Stimulated activated CD8-positive, alpha-beta memory T cell treated with anti-CD3 and anti-CD28 coated beads, Interleukin-15, amount 100 ng/mL, for 1 hour (primary cell): ENCODE measurements at places on chromosomes 16 and 17.

DNA sequence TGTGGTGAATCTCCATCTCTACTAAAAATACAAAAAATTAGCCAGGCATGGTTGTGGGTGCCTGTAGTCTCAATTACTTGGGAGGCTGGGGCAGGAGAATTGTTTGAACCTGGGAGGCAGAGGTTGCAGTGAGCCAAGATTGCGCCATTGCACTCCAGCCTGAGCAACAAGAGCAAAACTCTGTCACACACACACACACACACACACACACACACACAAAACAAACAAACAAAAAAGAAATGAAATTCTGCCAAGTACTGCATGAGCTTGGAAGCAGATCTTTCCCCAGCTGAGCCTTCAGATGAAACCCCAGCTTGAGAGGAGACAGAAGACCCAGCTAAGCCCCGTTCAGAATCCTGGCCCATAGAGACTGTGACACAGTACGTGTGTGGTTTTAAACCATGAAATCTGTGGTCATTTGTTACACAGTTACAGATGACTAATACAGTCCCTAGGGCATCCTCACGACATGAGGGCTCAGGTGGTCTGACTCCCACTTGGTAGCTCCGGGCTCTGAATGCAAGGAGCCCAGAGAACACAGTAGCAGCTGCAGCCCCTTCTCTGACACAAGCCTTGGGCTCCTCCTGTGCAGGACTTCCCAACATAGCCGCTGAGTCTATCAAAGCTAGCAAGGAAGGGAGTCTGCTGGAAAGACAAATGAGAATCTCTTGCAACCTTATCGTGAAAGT lies 132.8 kb downstream of the SEC14L1 start:
- DNase-seq, result no peak

GRCh38 chr17:68954146-68954896 lies 871 bp downstream of the ABCA8 start:
- no peak for DNase-seq

- peak; percentile 26 for DNase-seq
Observed at GRCh38 chr17:76199469-76199868, 40.8 kb downstream of the RNF157 start.

GRCh38 chr17:77127735-77128361 lies 12.9 kb upstream of the SEC14L1 start:
- peak; percentile 45 for DNase-seq

DNA sequence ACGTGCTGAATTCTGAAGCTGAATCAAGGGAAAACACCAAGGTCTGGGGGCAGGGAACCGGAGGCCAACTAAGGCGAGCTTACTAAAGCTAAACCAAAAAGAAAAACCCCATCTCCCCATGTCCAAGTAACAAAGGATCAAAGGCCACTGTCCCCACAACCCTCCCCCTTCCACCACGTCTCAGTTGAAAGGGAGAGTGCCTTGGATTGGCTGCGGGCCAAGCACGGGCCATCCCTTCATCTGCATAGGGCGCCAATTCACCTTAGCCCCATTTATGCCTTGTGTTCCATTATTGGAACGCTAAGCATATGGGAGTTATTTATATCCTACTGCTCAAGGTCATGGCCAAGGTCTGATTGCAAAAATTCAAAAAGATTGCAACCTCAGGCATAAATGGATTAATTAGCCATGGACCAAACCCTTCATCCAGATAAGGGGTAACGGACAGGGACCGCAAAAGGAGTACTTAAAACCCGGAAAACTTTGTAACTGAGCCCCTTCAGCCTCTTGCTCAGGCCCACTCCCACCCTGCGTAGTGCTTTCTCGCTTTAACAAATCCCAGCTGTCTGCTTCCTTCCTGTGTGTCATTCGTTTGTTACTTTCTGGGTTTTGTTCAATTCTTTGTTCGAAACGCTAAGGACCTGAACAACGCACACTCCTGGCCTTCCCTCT lies 740 bp upstream of the ATP6V0D1 start:
- DNase-seq, result peak; percentile 10

DNA sequence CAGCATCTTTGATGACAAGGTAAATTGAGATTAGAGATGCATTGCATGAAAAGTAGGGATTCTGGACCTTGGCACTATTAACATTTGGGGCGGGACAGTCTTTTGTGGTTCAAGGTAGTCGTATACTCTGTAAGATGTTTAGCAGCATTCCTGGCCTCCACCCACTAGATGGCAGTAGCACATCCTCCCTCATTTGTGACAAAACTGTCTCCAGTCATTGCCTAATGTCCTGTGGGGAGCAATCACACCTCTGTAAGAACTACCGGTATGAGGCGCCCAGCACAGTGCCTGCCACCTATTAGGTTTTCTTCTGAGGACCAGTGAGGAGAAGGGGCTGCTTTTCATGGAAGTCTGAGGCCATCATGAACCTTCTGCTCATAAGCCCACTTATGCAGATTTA lies 180.8 kb downstream of the RBFOX1 start:
- no peak for DNase-seq

DNA sequence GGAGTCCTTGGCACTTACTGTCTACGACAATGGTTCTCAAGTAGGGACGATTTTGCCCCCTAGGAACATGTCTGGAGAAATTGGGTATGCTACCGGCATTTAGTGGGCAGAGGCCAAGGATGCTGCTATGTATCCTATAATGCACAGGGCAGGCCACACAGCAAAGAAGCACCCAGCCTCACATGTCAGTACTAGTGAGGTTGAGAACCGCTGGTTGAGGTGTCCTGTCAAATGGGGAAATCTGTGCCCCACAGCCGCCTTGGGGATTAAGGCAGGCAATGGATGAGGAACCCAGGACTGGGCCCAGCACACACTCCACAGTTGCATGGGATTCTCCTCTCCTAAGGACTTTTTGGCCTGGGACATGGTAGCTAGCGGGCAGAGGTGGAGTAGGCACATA lies 86.7 kb upstream of the TOB1 start:
- DNase-seq, result no peak

GRCh38 chr17:58702708-58703107 lies 10.3 kb downstream of the RAD51C start:
- no peak for DNase-seq

GRCh38 chr17:64502809-64503208 lies 3.3 kb downstream of the DDX5 start:
- DNase-seq, result no peak

GRCh38 chr17:38508570-38508950 lies 80.3 kb downstream of the ARHGAP23 start:
- no peak for DNase-seq

GRCh38 chr17:55258578-55259135 lies 6.1 kb upstream of the HLF start:
- no peak for DNase-seq
